ENCODE measurements at places on chromosomes 5 and 9. TPM values are rescaled to one million over a fixed set of nuclear protein-coding genes. Genes with fewer than 3 reads are reported as not detected.
A peak's percentile ranks its signal among the peaks of the same experiment; 100 is the strongest.

DNA sequence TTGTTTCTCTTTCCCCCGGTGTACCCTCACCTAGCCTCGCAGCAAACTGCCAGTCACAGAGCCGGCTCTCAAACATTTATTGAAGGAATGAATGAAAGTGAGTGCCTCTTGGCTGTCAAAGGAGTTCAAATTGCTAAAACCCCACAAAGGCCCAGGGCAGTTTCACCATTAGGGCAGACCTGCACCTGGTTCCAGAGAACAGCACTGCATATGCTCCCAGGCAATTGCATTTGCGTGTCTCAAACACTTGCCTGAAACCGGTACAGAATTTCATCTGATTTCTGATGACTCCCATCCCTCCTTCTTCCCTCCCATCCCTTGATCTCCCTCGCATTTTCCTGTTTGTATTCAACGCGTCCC is 165.6 kb upstream of the ZNF462 start:
- DNase-seq, result no peak

Gene SOX30
- 0.34 TPM for total RNA-seq

Gene IRF1
- 9.4 TPM for total RNA-seq

DNA sequence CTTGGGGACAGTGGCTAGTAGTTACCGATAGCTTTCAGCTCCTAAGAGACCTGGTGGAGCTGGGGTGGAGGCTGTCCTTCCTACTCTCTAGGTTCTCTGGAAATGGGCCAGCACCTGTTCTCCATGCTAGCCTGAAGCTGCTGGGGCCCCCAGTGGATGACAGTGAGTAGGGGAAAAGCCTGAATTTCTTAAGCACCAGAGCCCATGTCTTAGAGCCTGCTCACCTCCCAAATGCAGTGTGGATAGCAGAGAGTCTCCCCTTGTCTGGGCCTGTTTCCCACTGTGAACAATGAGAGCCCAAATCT is 105.8 kb downstream of the DAB2IP start:
- no peak for DNase-seq

GRCh38 chr9:92185096-92185495 is 69.9 kb upstream of the SPTLC1 start:
- no peak for DNase-seq

- peak; percentile 38 for DNase-seq
Measured at GRCh38 chr5:114504560-114504959, 142.7 kb downstream of the KCNN2 start.

GRCh38 chr5:109028608-109029299 is 281.1 kb downstream of the FER start:
- DNase-seq, result no peak

All from right cardiac atrium (tissue), 5 donors.